ENCODE measurements at places on chromosomes 11 and 22. TPM values are rescaled to one million over a fixed set of nuclear protein-coding genes. Genes with fewer than 3 reads are reported as not detected.

- peak; percentile 29 for DNase-seq
These were observed 421.6 kb downstream of the METTL15 start for GRCh38 chr11:28529540-28530410.

DNA sequence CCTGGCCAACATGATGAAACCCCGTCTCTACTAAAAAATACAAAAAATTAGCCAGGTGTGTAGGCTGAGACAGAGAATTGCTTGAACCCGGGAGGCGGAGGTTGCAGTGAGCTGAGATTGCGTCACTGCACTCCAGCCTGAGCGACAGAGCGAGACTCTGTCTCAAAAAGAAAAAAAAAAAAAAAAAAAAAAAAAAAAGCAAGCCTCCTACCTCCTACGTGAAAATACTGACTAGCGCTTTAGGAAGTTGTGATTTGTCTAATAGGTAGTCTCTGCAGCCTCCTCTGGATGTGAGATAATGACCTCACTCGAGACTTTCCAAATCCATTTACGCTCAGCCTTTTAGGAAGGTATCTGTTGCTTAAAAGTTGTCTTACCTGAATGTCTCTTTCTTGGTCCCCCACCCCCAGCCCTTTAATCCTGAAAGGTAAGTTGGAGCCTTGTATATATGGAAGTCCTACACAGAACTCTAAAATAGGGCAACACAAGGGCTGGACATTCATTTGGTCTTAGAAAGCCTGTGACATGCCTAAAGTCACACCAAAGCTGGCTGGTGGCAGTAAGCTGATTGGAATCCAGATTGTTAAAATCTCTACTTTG, 5.5 kb downstream of the SEPTIN3 start:
- no peak for DNase-seq

- DNase-seq = no peak
These were observed 13.3 kb downstream of the RRAS2 start for GRCh38 chr11:14345668-14346067.

GRCh38 chr22:44337678-44338004, 24.9 kb upstream of the SHISAL1 start:
- DNase-seq = peak; percentile 29

DNA sequence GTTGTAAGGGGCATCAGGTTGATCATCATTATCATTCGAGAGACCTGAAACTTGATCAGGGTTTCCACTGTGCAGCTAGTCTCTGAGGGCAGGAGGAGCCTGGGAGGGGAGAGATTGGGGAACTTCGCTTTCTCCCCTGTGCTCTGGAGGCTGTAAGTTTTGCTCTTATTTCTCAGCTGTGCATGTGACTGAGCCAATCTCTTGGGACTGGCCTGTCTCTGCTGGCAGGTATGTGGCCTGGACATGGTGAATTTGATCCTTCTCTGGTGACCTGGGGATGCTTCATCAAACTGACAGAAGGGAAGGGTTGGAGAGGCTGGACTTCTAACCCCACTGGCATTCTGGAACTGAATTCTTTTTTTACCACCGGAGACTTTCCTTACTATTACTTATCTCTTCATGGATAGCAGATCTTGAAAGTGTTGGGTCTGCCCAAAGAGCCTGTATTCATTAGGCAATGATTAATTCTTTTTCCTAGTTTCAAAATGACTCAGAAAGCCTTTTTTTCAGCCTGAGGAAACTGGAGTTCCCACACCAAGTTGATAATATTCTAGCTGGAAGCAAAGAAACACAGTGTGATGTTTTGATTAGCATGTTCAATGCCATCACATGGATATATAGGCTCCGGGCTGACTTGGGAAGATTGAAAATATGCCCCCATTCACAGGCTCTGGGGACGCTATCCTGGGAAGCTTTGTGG, 36.5 kb downstream of the TSPAN18 start:
- no peak for DNase-seq

GRCh38 chr22:33922349-33922681, 2.0 kb upstream of the LARGE1 start:
- DNase-seq = no peak

- DNase-seq = peak; percentile 63
These were observed 249.8 kb upstream of the UBASH3B start for GRCh38 chr11:122405547-122406341.

- DNase-seq = peak; percentile 92
These were observed 71.3 kb downstream of the PPP2R1B start for GRCh38 chr11:111694851-111695250.

DNA sequence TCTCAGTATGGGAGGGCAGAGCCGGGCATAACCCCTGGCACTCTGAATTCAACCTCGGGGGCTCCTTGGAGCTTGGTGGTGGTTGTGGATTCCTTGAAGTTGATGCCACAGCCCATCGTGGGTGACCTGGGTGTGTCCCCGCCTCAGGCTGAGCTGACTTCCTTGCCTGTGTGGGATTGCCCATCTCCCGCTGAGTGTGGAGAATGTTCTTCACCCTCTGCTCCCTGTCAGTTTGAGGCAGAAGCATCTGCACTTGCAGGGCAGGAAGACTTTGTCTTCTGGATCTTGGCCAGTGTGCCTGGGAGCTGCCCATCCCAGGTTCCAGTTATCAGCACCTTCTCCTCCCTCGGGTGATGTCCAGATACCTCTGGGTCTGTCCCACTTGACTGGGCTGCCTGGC, 25.3 kb downstream of the CD82 start:
- DNase-seq = no peak

DNA sequence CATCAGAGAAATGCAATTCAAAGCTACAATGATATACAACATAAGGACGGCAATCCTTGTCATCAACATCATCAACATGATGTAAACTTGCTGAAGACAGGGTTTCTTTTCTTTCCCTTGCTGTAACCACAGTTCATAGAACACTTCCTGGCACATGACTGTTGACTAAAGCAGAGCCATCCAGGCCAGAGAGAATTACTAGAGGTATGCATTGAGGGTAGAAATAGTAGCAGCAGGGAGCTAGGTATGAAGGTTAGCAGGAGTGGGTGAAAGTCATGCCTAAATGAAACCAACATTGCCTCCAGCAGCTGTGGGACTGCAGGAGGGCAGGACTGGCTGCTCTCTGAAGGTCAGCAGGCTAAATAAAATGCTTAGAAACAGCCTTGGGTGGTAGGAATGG, 103.7 kb downstream of the LRRC32 start:
- DNase-seq = no peak

- peak; percentile 16 for DNase-seq
These were observed 328.1 kb upstream of the MPPED2 start for GRCh38 chr11:30914143-30914762.

DNA sequence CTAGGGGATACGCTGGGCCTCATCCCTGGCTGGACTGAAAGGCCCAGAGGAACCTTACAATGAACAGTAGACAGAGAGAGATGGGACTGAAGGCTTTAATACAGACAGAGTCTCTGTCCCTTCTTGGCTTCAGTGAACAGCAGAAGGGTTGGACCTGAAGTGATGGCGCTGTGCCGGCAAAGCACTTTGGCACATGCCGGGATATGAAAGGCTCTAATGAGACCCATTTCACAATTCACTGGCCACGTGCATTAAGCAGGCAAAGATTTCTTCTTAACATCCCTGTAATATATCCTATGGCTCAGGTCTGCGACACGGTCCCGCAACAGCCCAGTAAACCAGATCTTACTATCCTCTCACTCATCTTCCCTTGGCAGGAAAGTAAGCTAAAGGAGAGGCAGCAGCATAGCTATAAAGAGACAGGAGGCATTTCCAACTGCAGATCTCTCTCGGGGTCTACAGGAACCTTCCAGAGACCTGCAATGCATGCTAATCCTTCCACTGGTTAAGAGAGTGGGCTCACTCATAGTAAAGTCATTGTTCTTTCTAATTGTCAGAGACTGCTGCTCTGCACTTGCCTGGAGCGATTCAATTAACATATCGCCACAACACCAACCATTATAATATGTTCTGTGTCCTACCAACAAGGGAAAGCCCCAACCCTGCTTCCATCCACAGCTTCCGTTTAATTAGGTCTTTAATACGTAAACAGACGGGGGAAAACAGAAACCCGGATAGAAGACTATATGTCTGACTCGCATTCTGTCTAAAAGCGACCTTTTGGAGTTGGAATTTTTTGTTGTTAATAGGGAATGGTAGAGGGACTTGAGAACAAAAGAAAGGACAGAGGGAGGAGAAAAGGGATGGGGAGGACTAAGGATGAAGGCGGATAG, 1179.0 kb downstream of the LRRC4C start:
- no peak for DNase-seq

DNA sequence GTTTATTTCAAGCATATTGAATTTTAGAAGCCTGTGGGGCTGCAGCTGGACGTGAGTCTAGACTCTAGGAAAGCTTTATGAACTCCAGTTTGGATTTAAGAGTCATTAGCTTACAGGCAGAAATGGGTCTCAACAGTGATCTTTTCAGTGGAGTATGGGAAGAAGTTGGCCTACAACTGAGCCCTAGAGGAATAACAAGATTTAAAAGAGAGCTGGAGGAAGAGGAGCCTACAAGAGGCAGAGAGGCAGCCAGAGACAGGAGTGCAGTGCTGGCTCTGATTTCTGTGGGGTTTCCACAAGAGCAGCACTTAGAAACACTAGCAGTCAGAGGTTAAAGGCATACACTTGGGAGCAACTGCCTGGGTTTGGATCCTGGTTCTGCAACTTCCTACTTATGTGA, 17.9 kb downstream of the APOL5 start:
- DNase-seq = no peak

GRCh38 chr11:57459164-57460021, 935 bp upstream of the RTN4RL2 start:
- DNase-seq = no peak

DNA sequence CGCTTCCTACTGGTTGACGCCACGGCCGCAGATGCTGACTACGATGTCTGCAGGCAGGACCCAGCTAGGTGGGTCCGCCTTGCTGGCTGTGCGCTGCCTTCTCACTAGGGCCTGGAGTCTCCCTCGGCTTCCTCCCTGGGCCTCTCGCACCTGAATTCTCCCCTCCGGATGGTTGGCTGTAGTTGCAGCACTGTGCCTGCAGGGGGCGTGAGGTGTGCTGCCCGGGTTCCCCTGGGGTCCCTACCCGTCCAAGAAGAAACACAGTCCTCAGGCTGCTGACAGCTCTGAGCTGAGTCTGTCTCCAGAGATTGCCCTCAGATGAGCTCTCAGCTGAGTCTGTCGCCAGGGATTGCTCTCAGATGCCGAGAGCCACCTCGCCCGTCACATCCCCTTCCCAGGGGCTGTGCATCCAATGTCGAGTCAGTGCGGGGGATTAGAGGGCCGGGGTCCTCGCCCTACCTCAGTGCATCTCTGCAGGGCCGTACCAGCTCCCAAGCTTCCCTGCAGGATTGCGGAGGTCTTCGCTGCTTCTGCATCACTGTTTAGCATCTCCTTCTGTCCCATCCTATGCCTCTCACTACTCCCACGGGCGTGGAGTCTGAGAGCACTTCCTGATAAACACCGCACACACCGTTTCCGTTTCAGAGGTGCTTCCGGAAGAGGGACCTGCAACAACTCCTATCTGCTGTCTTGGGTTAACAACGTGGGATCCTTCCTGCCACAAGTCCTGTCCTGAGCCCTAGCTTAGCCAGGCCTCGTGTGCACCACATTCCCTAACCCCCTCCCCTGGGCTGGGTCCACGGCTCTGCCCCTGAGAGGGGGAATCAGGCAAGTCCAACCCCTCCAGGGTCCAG, 196.9 kb downstream of the CSNK2A3 start:
- DNase-seq = no peak

Gene CSRP3
- not detected for polyA plus RNA-seq

Gene OR51G1
- not detected for polyA plus RNA-seq

Gene KRTAP5-8
- 0.06 TPM for polyA plus RNA-seq
